ENCODE measurements at places on chromosomes 16 and 17.
A peak's percentile ranks its signal among the peaks of the same experiment; 100 is the strongest.

GRCh38 chr17:69853541-69854224 is 221.3 kb upstream of the KCNJ16 start:
- DNase-seq: peak; percentile 39

DNA sequence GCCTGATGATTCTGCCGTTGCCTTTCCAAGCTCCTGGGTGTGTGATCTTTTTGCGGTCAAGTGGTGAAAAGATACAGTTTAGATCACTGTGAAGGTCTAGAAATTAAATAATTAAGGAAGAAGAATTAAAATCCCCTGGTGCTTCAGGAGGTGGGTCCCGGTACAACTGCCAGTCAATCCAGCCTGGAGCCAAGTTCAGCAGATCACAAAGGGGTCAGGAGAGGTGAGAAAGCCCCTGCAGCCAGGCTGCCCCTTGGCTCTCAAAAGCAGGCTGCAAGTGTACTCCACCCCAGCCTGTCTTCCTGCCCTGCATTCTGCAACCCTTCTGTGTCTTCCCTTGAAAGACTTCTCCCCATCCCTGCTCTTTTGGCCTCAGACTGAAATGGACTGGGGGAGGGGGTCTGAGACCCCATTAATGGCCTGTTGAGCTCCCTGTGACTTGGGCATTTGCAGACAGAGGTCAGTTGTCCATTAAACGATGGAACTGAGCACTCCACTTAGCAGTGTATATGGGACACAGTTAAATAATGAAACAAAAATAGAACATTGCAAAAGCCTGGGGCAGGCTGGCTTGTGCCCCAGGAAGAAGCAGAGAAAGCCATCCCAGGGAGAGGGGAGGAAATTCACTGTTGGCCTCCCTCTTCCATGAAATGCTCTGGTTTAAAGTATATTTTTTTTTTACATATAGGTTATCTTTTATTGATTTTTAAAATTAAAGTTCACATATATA is 15.1 kb downstream of the CACNG5 start:
- no peak for DNase-seq

DNA sequence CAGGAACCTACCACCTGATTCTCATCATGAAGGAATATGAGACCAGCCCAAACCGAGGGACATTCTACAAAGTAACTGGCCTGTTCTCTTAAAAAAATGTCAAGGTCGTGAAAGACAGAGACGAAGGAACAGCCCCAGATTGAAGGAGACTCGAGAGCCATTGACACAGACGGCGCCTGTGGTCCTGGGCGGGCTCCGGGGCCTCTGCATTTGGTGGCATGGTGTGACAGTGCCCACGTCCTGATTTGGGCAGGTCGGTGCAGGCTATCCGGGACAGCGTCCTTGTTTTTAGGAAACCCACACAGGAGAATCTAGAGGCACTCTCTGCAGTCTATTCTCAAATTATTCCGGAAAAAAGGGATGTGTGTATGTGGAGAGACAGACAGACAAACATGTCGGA is 64.1 kb downstream of the ADCY9 start:
- DNase-seq: no peak

GRCh38 chr17:74569020-74570003 is 2.0 kb upstream of the CD300H start:
- DNase-seq: no peak

DNA sequence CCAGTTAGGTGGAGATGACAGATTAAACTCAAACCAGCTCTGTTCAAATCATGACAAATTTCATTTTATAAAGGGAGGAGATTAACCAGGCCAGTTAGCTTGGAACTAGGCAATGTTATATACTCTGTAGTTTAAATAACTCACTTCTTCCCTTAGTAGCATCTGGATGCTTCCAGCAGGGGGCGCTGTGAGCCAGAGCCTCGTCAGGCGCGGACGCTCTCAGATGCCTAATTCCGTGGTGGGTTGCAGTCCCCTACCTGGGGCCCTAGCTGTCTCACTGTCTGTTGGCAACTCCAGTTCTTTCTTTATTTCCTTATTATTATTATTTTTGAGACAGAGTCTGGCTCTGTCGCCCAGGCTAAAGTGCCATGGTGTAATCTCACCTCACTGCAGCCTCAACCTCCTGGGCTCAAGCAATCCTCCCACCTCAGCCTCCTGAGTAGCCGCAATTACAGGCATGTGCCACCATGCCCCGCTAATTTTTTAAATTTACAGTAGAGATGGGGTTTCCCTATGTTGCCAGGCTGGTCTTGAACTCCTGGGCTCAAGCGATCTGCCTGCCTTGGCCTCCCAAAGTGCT is 17.3 kb upstream of the WFDC1 start:
- peak; percentile 78 for DNase-seq

- DNase-seq: no peak
Observed at GRCh38 chr17:72308744-72309385, 188.0 kb downstream of the SOX9 start.

DNA sequence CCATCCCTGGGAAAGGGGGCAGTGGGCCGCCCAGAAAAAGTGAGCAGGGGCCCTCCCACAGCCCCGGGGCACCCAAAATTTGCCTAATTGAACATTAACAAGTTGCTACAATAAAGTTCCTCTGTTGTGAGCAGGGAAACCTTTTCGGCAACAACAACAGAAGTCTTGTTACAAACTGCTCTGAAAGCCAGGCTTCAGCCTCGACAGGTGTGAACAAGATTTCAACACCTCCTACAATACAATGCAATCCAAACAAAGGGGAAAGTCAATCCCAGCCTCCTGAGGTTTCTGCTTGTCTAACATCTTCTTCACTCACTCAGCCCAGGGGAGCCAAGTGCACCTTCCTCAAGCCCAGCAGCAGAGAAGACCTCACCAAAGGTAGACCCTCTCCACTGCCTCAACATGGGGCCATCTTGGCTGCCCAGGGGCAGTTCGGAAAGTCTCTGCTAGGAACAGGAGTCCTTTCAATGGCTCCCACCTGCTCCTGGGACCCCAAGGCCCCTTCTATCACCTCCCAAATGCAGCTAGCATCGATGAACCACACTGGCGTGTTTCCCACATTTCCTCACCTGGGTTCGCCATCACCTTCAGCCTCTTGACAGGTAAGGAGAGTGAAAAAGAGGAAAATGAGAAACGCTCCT is 19.1 kb downstream of the ZFHX3 start:
- no peak for DNase-seq

DNA sequence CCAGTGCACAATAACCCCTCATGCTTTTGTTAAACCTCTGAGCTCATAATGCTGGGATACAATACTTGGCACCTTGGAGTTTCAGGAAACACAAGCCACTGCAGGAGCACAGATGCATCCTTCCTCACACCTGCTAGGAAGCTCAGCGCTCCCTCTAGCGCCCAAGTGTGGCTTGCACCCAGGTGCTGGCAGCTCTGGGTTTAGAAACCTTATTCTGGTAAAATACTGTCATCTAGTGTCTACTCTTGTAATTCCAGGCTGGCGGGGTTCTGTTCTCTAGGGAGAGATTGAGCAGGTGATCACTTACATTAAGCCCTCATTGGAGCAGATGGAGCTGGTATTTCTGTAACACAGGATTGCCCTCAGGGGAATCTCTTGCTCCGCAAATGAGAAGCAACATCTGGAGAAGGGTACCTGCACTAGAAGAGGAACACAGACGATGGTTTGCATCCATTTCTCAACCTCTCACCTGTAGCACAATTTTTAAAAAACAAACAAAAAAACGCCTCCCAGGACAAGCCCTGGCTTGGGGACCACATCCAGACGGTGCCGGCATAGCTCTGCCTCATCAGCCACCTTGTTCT is 1.5 kb downstream of the CCL1 start:
- DNase-seq: peak; percentile 92

- no peak for DNase-seq
Observed at GRCh38 chr17:71934520-71934919, 186.3 kb upstream of the SOX9 start.

- DNase-seq: no peak
Observed at GRCh38 chr16:78494674-78495073, 395.2 kb downstream of the WWOX start.

- DNase-seq: peak; percentile 91
Observed at GRCh38 chr16:56332464-56333079, 92.8 kb downstream of the AMFR start.

DNA sequence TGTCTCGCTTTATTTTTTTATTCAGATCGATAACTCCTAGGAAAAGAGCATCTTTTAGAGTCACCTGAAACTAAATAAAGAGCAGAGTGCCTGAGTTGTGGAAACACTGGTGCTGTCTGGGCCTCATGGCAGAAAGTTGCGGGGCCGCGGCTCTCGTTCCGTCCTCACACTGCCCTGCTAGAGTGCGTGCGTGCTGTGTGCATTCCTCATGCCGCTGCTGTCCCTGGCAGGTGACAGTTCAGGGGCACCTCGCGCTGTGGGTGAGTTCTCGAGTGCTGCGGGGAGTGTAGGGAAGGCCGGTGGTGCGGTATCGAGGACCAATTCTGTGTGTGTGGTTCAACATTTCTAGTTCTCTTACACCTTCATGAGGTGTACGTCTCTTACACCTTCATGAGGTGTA is 136.6 kb downstream of the RPTOR start:
- DNase-seq: no peak
